ENCODE measurements at places on chromosomes 11 and 22.

- DNase-seq, result no peak
Measured at GRCh38 chr11:72930008-72930407, 115.8 kb downstream of the ATG16L2 start.

GRCh38 chr11:2089536-2090165 lies 49.5 kb downstream of the IGF2 start:
- peak; percentile 71 for DNase-seq

- DNase-seq, result peak; percentile 44
Measured at GRCh38 chr22:40533712-40534378, 102.7 kb downstream of the MRTFA start.

DNA sequence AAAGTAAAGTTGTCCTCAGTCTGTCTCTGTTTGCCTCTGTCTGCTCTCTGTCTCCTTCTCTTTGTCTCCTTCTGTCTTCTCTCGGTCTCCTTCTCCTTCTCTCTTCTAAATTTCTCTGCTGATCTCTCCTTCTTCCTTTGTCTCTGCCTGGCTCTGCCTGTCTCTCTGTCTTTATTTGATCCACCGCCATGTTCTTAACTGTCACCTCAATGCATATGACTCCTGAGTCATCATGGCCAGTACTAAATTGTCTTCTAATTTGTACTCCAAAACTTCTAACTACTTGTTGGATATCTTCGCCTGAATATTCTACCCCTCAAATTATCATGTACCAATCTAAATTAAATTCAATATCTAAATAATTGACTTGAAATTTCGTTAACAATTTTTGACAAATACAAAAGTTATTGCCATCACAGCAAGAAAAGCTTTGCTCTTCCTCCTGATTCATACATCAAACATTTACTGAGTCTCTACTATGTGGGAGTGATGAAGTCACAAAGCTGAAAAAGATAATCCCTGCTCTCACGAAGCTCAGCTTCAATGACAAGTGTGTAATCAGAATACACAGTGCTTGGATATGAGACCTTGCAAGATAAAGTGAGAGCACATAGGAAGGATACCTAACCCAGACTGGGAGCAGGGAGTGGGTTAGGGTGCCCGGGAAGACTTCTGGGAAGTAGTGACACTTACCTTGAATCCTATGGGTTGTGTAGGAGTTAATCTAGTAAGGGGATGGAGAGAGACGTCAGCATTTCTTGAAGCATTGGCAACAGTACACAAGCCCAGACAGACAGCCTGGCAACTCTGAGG lies 193.0 kb downstream of the MAML2 start:
- no peak for DNase-seq

DNA sequence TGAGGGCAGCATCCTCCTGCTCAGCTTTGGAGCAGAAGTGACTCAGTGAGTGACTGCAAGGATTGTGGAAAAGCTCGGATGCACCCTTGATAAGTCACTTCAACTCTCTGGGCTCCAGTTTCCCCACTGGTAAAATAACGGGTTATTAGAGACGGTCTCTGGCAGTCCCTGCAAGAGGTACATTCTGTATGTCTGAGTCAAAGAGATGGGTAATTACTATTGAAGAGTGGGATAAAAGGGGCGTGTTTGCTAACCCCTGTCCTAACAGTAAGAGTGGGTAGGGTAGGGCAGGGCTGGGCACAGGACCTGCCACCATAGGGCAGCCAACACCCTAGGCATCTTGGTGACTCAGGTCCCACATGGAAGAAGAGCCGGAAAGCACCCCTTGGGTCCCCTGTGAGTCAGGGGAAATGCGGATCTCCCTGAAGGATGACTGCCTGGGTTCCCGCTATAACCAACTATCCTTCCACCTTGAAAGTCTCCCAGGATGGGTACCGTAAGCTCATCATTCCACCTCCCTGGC lies 7.3 kb upstream of the AHNAK start:
- no peak for DNase-seq

- DNase-seq, result no peak
Measured at GRCh38 chr11:12213883-12214282, 103.5 kb downstream of the MICAL2 start.

DNA sequence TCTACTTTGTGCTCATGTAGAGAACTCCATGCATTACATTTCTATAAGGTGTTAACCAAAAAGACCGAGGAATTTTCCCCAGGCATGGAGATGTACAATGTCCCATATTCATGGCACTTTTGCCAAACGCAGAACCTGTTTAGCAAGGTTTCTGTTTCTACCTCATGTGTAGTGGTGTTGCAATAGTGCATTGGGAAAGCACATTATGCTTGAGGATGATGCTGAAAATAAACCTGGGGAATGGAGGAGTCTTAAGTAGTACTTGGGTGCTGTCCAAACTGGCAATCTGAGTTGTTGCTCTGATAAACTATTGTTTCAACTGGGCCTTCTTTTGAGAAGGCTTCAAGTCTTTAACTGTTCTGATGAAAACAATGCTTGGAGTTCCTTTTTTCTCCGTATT lies 11.5 kb upstream of the MUC15 start:
- no peak for DNase-seq

DNA sequence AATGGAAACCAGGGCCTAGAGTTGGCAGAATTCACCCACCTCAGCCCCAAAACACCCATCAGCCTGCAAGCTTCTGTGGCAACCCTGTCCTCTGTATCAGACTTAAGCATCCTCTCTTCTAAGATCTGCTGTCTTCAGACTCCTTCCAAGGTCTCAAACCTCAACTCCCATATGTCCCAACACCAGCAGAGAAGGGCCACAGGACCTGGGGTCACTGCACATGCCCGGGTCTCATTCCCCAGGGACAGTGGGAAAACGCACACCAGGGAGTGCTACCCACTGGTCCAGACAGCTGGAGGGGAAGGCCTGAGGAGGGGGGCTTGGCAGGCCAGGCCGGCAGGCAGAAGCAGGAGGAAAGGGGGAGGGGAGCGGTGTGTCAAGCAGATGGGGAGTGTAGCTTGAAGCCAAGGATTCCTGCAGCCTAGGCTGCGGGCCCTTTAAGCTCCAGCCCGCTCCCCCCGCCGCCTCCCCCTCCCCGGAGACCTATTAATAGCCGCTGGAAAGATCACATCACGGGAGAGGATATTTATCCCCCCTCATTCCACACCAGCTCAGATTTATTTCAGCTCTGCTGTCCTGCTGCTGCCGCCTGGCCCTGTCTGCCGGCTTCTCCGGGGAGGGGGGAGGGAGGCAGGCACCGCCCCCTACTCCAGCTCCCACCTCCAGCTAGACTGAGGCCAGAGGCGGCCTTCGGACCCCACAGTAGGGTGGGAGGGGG lies 16.7 kb downstream of the BCL9L start:
- DNase-seq, result no peak

- no peak for DNase-seq
Measured at GRCh38 chr11:10308201-10308954, 3.5 kb downstream of the ADM start.

GRCh38 chr22:32830473-32830872 lies 29.0 kb downstream of the TIMP3 start:
- DNase-seq, result no peak

- DNase-seq, result peak; percentile 88
Measured at GRCh38 chr11:124746621-124747243, 5.3 kb downstream of the VSIG2 start.

DNA sequence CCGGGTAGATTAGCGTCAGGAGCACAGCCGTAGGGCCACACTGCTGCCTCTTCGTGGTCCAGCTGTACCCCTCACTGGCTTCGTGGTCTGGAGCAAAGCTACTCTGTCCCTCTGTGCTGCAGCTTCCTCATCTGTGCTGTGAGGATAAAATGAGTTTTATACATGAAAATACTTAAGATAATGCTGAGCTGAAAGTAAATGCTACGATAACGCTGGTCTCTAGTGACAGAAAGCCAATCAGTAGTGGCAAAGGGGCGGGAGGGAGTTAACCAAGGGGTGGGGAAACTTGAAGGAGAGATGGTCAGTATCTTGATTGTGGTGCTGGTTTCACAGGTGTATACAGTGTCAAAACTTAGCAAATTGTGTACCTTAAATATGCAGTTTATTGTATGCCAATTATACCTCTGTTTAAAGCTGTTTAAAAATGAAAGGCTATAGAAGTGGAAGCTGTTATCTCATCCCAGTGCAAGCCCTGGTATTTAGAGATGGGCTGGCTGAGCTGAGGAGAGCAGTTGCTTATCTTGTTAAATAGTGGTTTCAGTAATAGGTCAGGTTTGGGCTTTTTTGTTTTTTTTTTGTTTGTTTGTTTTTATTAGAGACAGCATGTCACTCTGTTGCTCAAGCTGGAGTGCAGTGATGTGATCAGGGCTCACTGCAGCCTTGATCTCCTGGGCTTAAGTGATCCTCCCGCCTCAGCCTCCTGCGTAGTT lies 36.7 kb downstream of the ACO2 start:
- DNase-seq, result no peak

DNA sequence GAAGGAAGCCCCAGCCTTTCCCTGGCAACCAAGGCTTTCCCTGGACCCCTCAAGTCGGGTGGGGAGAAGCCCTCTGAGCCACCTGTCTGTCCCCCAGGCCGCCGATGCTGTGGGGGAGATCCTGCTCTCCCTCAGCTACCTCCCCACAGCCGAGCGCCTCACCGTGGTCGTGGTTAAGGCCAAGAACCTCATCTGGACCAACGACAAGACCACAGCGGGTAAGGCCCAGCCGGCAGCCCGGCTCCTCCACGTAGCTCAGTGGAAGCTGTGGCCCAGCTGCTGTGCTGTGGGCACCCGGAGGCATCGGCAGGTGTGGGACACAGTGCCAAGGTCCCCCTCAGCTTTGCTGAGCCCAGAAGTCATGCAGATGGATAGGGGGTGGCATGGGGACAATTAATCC lies 12.2 kb upstream of the RHOD start:
- DNase-seq, result no peak

GRCh38 chr22:27218012-27218920 lies 560.9 kb downstream of the MIAT start:
- DNase-seq, result no peak

GRCh38 chr22:21802673-21803072 lies 64.8 kb downstream of the MAPK1 start:
- no peak for DNase-seq

- no peak for DNase-seq
Measured at GRCh38 chr11:113603277-113604059, 102.6 kb downstream of the TMPRSS5 start.

- DNase-seq, result no peak
Measured at GRCh38 chr11:11620173-11620920, 1.5 kb downstream of the GALNT18 start.
